Fibroblast of skin of right biceps (primary cell): ENCODE measurements at places on chromosomes 4 and X.

- DNase-seq, result peak; percentile 53
Observed at GRCh38 chr4:152591396-152591795, 55.5 kb upstream of the FBXW7 start.

DNA sequence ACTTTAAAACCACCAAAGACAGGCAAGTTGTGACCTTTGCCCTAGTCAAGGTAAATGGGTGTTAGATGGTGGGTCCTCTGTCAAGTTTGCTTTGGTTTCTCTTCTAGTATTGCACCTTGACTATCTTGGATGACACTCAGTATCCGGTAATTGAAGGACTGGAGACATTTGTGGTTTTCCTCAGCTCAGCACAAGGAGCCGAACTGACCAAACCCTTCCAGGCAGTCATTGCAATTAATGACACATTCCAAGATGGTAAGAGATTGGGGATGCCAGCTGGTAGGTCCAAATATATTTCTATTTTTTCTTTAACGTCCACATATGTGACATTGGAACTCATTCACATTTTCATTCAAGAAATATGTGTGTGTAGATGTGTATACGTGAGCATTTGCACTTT, 69.3 kb upstream of the ANXA3 start:
- peak; percentile 42 for DNase-seq

- DNase-seq, result no peak
Observed at GRCh38 chr4:26434030-26434639, 56.1 kb downstream of the CCKAR start.

DNA sequence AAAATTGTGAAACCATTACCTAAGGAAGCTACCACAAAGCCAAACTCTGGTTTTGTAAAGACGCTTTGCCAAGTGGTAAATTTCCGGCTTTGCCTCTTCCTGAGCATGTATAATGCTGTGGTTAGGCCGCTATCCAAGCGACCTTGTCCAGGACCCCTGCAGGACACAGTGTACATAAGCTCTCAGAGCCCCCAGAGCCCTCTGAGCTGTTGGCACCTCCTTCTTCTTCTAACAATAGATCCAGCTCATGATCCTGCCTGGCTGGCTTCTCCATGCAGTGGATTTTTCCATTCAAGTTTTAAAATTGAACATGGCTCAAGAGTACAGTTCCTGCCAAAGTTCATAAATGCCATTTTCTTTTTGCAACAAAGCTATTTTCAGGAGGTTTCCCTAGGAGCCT, 326.7 kb downstream of the MAPK10 start:
- DNase-seq, result peak; percentile 74

GRCh38 chrX:115642311-115642710, 81.3 kb downstream of the PLS3 start:
- no peak for DNase-seq

DNA sequence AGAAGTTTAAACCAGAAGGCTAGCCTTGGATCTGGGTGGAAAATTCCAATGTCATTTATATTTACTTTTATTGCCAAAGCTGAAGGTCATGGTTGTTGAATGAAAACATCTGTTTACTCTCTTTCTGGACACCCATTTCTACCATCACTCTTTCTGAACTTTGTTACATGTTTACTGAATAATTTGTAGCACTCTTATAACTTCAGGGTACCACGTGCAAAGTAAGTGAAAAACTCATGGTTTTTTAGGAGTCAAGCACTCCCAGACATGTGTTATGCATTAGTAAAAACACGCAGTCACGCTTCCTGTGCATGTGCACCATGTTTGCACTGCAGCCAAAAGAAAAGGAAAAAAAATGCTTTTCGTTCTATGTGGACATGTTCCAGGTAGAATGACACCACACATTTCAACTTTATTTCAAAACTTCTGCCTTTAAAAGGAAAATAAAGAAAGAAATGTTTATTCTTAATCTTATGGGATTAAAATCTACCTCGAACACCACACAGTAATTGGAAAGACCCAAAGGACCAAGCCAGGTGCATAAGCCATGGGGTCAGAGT, 31.4 kb upstream of the ADH1C start:
- peak; percentile 92 for DNase-seq

DNA sequence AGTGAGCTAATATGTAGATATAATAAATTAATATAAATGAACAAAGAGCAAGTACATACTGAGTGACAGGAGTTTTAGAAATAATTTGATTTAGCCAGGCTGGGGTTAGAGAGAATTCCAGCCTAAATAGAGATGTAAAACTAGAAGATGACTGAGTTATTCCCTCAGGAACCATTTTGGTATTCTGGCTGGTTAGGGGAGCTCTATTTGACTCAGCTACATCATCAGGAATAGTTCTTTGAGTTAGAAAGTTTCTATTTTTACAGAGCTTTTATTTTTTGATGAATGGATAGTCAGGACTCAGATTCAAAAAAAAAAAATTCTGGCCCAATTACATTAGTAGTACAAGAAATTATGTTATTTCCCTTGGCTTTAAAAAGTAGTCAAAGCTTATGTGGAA, 180.4 kb upstream of the MID1 start:
- DNase-seq, result peak; percentile 31

- no peak for DNase-seq
Observed at GRCh38 chr4:116110713-116111112, 974.7 kb downstream of the TRAM1L1 start.

GRCh38 chrX:105323928-105324327, 103.4 kb upstream of the TEX13A start:
- DNase-seq, result peak; percentile 71

DNA sequence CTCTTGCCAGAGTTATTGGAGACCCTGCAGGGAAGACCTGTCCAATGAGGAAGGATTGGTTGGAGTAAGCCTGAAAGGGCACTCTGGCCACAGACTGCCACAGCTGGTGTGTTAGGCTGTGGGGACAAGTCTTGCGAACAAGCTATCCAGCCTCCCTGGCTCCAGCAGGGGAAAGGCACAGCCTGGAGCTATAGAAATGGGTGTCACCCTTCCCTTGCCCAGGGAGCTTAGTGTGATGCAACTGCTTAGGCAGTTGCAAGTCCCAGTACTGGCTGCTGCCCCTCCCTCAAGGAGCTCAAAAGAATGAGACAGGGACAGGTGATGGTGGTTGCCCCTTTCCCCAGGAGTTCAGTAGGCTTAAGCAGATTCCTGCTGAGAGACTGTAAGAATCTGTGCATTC, 165.7 kb upstream of the CT83 start:
- no peak for DNase-seq

DNA sequence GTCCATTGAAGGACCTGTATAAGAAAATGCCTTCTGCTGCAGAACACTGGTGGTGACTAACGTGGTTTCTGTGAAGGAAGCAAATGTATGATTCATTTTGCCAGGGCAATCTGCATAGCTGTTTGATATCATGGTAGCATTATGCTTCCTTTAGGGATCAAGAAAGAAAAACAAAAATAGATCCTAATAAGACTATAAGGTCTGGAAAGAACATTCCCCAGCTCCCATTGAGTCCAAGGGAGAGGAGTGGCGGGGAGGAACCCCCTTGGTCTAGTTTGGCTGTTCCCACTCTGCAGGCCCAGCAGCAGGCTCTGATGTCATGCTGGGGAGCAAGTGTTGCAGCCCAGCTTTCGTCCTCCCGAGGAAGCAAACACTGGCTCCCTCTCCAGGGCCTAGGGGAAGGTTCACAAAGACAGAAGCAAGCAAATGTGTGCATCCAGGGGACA, 154.5 kb upstream of the GALNT7 start:
- peak; percentile 68 for DNase-seq

DNA sequence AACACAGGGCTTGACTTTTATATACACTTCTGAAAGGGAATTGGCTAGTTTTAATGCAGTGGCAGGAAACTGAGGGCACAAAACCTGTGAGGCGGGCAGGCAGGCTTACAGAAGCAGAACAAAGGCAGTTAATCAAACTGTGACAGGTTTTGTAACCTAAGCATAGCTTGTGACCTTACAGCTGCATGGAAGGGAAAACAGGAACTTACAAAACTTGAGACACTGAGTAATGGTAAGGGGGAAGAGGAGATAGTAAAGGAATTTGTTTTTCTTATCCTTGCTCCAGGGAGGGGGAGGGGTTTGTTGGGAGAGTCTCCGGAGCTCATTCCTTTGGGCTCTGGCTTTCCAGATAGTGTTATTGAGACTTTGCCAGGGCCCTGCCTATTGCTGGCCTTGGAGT, 55.6 kb downstream of the SLITRK4 start:
- DNase-seq, result peak; percentile 3

- DNase-seq, result no peak
Observed at GRCh38 chr4:99361899-99362275, 9.3 kb upstream of the ADH1C start.

- no peak for DNase-seq
Observed at GRCh38 chrX:11462136-11462535, 168.9 kb downstream of the AMELX start.

DNA sequence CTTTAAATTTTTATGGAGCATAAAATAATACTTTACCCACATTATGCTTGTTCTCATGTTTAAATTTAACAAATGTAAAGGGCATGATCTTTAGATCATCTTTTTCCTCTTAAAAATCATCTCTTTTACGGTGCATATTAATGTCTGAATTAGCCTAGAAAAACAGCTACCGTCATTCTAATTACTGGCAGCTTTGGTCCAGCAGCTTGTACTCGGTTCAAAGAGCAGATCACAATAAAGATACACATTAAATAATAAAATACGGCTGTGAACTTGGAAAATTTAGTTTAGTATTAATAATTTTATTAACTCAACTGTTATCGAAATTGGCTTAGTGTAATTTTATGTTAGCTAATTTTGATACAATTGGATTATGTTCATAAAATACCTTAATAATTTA, 19.1 kb downstream of the CCSER1 start:
- DNase-seq, result no peak

GRCh38 chrX:44035571-44035970, 62.4 kb upstream of the NDP start:
- DNase-seq, result peak; percentile 20

DNA sequence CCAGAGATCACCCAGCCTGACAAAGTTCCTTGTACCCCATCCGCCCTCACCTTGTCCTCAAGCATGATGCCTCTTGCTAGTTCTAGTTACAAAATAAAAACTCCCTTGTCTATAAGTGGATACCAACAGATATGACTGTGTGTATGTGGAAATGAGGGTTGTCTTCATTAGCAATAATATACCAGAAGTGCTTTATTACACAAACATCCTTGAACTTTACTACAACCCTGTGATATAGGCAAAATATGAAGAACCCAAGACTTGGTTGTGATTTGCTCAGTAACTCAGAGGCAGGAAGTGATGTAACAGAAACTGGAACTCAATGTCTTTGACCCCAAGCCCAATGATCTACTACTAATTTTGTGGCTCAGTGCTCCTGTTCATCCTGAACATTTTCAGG, 97.6 kb downstream of the AKAP4 start:
- DNase-seq, result no peak

DNA sequence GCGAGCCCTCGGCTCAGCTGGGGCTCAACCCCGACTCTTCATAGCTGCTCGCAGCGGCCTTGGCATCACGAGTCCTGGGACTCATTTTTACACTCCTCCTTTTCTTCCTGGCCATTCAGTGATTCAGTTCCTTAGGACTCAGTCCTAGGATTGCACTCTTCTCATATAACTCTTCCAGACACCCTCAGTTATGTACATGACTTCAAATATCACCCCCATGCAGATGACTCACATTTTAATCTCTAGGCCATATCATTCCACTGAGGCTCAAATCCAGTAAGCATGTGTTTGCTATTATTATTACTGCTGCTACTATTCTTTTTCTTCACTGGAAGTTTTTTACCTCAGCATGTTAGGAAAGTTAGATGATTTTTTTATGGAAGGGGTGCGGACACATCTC, 14.4 kb downstream of the ITGB1BP2 start:
- DNase-seq, result peak; percentile 80

DNA sequence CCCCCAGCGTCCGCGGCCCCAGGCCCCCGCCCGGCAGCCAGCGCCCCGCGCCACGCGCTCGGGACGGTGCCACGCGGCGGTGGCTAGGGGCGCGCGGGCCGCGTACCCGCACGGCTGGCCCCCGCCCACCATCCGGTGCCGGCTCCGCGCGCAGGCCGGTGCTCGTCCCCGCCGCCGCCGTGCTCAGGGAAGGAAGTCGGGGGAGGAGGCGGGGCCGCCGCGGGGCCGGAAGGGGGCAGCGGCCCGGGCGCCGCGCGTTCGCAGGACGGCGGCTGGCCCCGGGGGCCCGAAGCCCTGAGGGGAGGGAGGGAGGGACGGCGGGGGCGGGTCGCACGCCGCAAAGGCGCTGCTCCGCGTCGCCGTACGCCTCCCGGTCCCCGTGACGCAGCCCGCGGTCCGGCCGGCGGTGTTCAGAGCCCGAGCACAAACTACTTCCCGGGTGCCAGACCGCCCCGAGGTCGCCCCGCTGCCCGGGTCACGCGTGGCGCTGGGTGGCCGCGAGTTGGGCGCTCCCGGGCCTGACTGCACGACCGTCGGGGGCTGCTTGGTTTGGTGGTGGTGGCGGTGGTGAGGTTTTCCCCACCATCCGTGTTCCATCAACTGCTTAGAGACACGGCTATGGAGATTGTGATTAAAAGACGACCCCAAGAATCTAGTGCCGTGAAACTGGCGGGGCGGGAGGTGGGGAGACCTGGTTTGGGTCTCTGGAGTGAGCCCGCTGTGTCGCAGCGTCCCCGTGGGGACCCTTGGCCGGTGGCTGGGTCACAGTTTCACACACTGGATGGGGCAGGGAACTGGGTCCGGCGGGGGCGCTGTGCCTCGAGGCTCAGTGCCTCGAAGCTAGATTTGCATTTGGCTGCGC, at the start of gene DCTD:
Gene DCTD, minus strand, starts transcription at position 205 of the 862 bp plus-strand sequence. CDS start 1,818 bp downstream, outside the sequence.
- peak; percentile 81 for DNase-seq

GRCh38 chr4:157052429-157053040, 23.4 kb upstream of the GLRB start:
- no peak for DNase-seq

DNA sequence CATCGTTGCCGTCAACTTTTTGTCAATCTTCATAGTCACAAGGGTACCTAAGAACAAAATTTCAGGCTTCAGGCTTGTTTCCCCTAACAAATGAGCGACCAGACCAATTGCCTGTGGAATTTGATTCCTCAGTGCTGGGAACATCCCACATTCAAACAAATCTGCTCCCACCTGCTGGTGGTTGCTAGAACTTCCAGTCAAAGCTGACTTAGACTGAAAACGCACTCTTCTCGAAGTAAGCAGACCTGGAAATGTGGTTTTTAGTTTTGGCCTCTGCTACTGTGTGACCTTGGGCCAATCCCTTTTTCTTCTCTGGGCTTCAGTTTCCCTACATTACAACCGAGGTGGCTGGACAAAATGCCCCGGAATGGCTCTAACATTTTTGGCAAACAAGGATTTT, 1.8 kb upstream of the GABRQ start:
- DNase-seq, result peak; percentile 49

DNA sequence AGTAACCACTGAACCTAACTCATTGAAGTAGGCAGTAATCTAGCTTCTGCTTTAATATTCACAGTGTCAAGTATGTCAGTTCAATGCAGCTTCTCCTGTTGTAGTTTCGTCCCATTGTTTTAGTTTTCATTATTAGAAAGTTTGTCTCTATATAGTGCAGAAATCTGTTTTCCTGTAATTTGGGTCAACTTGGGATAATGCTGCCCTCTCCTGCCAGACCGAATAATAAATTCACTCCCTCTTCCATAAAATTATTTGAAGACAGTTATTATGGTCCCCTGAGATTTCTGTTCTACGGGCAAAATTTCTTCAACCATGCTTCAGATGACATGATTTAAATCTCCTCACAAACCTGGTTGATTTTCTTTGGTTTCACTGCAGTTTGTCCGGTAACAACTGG, 4.6 kb upstream of the LUZP4 start:
- no peak for DNase-seq
